ENCODE measurements at places on chromosomes 6 and 20. TPM values are rescaled to one million over a fixed set of nuclear protein-coding genes. Genes with fewer than 3 reads are reported as not detected.

Gene CST2
- total RNA-seq = not detected

- DNase-seq = no peak
Observed at GRCh38 chr20:50482396-50482981, 27.7 kb upstream of the PTPN1 start.

DNA sequence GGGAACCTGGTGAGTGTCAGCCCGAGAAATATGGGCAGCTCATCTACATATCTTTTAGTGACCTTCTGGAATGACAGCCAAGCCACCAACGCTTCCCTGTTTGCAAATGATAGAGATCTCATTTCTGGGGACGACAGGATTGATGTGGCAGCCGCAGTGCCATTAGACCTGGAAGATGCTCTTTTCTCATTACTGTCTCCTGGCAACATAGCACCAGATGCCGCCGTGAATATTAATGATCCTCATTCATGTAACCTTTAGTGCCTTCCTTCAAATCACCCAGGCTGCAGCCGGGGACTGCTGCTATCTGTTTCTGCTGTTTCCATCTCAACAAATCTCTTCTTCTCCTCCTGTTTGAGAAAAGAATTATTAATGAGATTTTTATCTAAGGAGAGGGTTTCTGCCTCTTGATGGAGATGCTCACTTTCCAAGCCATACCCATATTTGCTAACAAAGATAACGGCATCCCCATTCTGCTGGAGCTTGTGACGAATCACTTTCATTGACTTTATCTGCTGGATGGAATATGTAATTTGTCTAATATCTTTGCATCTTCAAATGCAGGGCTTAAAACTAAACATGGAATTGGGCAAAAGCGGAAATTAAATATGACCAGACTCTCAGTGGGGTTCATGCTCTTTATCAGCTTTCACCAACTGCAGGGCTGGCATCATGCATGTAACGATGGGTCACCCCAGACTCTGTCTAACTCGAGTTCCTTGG, 74.8 kb upstream of the KIF16B start:
- DNase-seq = no peak

DNA sequence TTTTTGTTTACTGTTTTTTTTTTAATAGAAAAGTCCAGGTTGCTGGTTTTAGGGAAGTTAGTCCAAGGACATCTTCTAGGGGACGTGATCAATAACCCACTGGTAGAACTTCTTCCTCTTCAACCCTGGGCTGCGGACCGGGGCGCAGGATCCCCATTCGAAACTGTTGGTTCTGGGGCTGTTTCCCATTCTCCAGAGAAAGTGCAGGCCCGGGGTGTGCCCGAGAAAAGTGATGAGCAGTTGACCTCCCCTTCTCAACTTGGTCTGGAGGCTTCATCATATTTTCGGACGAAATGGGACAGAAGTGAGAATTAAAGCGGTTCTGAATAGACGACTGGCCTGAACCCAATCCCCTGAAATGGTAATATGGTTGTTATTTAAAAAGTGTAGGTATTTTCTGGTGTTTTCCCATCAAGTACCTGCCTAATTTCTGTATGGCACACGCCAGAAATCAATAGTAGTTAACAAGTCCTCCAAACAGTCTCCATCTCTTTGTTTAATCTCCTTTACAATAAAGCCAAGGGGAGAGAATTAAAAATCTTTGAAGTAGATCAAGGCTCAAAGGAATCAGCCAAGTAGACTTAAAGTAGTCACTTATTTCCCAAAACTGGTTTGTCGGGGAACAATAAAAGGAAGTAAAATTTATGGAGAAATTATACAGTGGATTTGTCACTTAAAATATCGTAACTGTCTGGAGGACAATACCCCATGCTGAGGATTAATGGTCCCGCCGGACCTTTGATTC, 550 bp upstream of the PRDM13 start:
- no peak for DNase-seq

Measured in gastrocnemius medialis (tissue), 4 donors.